GM04504 (cell line): ENCODE measurements at places on chromosomes 3 and 15.

DNA sequence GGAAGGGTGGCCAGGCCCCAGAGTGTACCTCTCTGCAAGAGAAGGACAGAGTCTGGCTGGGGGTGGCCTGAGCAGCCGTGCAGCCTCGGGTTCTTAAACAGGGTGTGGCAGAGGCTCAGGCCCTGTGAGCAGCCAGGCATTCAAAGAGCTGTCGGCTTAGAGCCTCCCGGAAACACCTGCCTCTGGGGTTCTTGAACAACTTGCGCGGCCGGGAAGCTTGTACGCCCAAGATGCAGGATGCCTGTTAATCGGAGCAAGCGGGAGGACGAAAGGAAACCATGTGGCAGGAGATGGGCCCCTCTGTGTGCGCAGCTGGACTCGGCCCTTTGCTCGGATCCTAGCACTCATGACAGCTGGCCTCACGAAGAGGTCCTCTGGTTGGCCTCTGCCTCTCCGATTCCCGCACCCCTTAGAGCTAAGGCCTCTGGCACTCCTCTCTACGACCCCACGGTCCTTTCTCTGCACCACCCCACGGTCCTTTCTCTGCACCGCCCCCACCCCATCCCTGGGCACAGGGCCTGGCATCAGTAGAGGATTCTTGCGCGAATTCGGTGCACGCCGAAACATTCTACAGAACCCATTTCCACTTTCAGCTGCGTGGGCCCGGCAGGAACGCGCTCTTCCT, 23.9 kb upstream of the TXNRD3 start:
- no peak for DNase-seq

- no peak for DNase-seq
Observed at GRCh38 chr15:39468828-39469227, 112.1 kb upstream of the THBS1 start.

- no peak for DNase-seq
Observed at GRCh38 chr15:86804406-86804805, 724.7 kb downstream of the AGBL1 start.

DNA sequence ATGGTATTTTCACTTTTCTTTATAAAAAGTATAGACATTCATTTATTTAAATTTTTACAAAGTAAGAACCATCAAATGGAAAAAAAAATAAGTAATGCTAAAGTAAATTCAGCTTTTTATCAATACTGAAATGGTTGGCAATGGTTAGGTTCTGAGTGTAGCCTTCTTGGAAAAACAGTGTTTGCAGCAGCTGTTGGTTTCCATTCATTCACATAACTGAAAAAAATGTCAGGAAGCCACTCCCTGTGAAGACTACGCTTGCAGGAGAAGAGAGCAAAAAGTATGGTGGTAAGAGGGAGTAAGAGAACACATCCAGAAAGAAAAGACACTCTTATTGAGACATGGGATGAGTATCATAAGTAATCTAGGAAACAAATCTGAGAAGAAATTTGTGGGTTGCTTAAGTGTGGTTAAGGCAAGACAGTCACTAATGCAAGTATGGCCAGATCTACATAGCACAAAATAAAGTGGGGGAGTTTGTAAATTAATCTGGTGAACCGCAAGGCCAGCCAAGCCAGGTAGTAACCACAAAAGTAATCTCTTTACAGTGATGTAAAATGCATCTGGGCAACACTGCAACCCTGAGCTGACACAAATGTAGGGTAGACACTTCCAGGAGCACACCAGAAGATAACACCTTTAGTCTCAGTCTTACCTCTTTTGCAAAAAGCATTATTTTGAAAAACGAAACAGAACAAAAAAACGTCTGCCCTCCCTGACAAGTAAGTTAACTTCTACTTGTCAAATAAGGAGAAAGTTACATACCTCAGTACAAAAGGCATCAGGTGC, 133.7 kb downstream of the IGSF11 start:
- no peak for DNase-seq

GRCh38 chr3:190699776-190700175, 162.7 kb downstream of the GMNC start:
- DNase-seq = no peak

- DNase-seq = peak; percentile 1
Observed at GRCh38 chr3:112894258-112894657, 47.6 kb upstream of the CD200R1L start.

- DNase-seq = peak; percentile 38
Observed at GRCh38 chr3:178353006-178353694, 183.1 kb upstream of the KCNMB2 start.

DNA sequence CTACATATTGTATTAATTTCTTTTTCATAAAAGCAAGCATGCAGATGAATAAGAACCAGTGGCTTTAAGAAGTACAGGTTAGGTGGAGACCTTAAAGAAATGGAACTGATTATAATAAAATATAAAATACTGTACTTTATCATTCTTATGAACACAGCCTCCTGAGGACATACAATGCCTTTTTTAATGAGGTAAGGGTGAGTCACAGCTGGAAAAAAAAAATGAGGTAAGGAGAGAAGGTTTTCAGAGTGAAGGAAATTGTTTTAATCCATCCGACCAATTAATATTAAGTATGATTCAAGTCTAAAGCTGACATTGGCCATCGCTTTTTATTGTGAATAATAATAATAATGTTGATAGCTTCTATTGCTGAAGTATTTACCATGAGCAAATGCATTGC, 170.3 kb upstream of the SOX2 start:
- no peak for DNase-seq

DNA sequence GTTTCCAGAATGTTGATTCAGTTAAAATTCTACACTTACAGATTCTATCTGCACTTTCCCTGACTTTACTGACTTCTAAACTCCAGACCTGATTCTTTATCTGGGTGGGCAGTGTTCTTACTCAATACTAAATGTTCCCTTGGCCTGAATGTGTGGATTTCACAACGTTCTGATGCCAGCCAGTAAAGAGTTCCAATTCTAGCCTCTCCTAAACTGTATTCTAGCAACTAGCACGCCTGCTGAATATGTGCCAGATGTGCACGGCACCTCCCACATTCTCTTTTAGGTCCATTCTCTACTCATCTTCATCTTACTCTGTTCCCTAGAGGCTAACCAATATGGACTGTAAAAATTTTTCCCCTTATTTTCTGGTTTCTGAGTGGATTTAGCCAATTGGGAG, 479.5 kb upstream of the AGTR1 start:
- no peak for DNase-seq

DNA sequence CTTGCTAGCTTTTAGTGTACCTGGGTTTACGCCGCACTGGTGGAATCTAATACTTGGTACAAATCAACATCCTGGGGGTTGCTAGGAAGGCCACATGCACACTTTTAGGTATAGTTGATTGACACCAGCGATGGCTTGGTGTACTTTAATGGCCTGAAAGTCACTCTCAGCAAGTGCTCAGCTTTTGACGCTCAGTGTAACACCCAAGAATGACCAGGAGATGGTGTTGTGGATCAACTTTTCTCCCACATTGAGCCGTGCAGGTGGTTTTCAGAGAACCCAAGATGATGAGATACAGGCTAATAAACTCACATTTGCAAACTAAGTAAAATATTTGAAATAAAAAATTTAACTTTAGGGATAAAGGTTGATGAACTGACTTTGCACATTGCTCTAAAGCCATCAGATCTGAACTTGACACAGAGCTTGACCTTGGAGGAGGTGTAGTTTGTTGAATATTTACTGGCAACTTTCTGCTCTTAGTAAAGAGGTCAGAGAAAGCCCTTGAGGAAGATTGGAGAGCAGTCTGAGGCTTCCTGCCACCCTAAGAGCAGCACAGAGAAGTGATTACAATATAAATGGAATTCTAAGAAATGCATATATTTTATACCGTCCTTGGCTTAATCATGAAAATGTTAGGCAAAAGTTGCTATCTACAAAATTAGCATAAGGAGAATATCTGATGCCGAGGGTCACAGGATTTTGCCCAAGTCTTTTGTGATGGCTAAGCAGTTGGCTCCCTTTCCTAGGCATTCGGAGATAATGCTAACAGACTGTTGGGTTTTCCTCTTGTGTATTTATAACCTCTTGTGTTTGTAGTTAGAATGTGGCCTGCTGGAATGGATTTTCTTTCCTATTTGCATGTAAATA, 143.4 kb upstream of the RASGRP1 start:
- DNase-seq = peak; percentile 68

GRCh38 chr15:69304182-69304545, 5.5 kb downstream of the PAQR5 start:
- DNase-seq = peak; percentile 83

DNA sequence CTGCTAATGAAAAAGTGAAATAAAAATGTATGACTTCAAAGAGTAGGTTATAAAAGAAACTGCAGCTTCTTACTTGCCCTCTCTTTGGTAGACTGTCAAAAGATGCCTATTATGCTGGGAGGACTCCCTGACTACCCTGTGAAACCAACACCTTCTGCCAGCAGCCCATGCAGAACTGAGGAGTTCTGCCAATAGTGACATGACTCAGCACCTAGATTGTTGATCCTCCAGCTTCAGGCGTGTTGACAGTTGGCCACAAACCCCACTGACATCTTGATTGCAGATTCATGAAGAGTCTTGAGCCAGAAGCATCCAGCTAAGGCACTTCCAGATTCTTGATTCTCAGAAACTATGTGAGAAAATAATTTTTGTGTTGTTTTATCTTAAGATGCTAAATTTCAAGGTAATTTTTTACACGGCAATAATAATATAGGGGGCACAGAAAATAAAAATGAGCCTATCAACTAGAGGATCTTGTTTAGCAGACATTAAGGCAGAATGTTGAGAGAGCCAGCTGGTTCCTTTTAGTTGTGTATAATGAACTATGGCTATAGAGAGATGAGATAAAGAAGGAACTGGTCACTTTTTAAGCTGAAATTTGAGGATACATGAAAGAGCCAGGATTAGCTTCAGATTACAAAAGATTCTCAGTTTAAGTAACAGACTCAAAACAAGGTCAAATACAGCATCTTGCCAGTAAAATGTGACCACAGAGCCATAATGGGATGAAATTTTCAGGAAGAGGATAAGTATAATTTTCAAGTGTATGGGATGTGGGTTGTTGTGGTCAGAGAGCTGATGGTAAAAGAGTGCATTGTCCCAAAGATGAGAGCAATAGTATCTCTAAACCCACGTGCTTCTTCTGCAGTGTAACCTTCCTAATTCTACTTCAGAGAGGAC, 588.7 kb upstream of the CBLB start:
- DNase-seq = peak; percentile 94

DNA sequence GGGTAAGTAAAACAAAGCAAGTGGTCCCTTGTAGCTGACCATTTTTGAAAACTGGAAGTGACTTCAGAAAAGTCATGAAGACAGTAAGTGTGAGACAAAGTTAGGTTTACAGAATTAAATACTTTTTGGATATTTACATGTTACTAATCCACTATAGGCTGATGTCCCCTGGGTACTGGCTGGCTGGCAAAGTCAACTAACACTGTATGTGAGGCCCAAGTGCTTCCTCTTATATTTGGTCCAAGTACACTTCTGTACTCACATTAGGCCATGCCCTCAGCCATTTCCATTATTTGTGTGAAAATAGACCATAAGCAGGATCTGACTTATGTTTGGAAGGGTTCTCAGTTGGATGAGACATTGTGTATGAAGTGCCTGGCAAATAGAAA, 5.5 kb upstream of the LEKR1 start:
- no peak for DNase-seq

DNA sequence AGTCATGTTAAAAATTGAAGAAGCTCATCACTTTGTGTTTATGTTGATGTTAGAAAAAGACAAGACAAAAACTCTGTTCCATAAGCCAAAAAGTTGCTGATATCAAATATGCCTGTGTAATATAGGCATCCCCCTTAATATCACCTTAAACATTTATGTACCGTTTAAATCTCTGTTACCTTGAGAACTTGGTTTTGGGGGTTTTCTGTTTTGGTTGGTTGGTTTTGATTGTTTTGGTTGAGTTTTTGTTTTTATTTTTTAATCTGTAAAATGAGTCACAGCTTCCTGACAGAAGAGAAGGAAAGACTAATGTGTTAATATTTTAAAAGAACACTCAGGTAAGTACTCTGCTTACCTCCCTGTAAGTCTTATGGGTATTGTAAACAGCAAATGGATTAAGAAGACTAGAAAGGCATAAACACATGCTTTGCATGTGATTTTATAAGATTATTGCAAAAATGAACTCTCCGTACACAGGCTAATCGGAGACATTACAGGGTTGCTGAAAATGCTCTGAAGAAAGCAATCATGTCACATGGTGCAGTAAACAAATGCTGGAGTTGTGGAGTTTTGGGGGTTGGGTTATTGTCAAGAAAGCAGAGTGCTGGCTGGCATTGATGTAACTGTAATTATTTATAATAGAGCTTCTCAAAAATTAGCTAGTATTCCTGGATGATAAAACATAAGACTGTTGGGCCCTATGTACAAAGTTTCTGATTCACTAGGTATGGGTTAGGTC, 69.5 kb upstream of the MBNL1 start:
- DNase-seq = no peak

GRCh38 chr3:52313774-52314188, 2.3 kb upstream of the DNAH1 start:
- DNase-seq = no peak

- no peak for DNase-seq
Observed at GRCh38 chr15:85837011-85837433, 42.3 kb upstream of the KLHL25 start.

DNA sequence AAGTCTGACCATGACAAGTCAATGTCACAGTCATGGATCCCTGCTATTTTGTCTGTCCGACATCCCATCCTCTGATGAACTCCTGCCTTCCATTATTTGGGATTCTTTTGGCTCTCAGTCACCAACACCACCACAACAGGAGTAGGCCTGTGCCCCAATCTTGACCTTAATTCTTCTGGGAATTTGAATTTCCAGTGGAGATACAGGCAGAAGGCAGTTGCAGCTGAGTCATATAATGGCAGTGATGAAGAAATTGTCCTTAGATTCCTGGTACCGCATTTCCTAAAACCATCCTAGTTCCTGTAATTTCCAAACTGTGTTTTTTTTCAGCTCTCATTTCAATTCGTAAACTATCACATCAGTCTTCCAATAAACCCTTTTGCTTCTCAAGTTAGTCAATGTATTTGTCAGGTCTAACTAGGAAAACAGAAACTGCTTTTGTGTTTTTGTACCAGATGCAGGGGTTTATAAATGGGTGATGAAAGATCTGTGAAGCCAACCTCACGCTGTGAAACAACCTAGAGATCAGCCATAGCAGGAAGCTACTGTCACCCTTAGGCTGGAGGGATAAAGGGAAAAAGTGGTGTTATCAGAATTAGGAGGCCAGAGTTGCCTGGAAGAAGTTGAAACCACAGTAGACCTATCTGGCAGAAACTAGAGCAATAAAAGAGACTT, 126.3 kb upstream of the TMEM108 start:
- no peak for DNase-seq

DNA sequence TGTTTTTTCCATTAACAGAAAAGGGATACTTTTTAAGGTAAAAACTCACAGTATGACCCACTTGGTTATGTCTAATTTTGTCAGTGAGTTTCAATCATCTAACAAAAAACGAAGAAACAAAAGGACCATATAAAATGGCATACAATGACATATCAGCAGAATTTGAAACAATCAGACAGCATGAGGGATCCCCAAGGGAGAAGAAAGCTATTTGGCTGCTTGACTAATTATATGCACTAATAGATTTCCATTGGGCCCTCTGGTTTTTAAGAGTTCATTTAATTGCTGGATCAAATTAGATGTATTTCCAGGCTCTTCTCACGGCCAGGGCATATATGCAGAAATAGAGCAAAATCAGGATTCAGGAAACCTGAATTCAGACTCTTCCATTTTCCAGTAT, 376.4 kb upstream of the GBE1 start:
- no peak for DNase-seq

- no peak for DNase-seq
Observed at GRCh38 chr15:69141286-69141701, 19.1 kb upstream of the GLCE start.
